Tibial artery (tissue), 4 donors: ENCODE measurements at places on chromosomes 5 and 9.

DNA sequence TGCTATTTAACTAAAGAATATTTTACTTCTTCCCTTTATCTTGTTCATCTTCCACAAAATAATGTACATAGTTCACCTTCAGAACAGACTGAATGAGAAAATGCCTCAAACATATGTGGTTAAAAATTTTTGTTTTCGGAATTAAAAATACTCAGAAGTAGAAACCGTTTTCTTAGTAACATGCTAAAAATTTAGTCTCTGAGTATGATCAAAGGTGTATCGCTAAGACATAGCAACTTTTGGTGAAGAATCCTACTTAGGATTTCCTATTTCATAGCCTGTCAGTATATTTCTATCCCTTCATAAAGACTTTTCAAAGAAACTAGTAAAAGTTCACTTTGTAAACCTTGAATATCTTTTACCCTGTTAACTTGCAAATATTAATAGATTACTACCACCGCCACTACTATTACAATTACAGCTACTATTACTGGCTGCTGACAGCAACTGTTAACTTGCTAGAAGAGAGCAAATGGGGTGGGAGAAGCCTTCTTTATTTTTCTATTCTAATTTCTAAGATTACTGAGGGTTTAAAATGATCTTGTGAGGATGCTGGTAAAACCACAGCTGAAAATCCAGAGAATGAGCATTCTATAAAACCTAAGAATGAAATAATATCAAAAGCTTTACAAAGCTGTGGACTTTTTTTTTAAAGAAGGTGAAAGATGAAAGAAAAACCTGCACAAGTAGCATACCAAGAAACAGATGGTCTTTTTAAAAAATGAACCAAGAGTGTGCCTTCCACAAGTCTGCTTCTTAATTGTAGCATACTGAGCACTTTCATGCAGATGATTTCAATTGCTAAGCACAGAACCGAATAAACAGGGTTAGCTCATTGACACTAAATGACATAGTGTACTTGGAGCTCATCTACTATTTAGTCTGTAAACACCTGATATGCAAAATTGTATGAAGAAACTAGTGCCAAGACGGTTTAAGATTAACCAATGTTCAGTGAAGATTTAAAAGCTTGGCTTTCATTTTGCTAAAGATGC is 246.3 kb upstream of the EFNA5 start:
- DNase-seq: no peak

DNA sequence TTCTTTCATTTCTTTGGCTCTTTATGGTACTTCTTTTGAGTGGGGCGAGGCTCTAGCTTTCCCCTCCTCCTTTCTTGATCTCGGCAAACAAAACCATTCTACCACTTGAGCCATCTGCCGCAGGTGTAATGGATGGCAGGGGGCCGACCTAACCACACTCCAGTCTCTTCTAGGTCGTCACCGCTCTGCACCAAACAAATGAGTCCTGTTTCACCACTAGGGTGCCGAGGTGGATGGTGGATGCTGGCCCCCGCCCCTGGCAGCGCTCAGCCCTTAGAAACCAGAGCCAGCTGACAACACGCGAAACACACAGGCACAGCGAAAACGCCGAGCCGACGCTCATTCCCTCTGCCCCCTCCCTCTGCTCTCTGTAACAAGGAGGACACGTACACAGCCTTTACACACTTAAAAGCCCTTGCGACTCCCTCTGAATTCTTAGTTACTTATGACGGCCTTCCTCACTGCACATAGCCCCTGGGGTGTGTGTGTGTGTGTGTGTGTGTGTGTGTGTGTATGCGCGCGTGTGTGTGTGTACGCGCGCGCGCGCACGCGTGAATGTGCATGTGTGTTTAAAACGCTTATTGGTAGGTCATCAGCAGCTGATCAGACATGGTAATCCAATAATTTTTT is 199.4 kb downstream of the MEF2C start:
- DNase-seq: no peak

DNA sequence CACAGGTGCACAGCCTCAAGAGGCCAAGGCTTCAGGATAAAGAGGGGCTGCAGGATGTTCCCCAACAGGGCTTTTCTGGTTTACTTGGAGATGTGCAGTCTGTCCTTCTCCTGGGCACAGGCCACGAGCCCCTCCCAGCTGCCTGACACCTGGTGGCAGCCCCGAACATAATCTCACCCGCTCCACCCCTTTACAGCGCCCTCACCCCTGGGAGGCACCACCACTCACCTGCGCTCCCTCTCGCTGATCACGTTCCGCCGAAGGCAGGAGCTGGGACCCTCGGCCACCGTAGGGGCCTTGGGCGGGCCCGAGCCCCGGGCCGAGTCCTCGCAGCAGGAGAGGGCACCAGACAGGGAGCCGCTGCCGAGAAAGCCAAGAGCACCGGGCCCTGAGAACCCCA is 514 bp downstream of the SOHLH1 start:
- DNase-seq: no peak

GRCh38 chr9:2889023-2889422 is 45.1 kb upstream of the PUM3 start:
- DNase-seq: no peak

DNA sequence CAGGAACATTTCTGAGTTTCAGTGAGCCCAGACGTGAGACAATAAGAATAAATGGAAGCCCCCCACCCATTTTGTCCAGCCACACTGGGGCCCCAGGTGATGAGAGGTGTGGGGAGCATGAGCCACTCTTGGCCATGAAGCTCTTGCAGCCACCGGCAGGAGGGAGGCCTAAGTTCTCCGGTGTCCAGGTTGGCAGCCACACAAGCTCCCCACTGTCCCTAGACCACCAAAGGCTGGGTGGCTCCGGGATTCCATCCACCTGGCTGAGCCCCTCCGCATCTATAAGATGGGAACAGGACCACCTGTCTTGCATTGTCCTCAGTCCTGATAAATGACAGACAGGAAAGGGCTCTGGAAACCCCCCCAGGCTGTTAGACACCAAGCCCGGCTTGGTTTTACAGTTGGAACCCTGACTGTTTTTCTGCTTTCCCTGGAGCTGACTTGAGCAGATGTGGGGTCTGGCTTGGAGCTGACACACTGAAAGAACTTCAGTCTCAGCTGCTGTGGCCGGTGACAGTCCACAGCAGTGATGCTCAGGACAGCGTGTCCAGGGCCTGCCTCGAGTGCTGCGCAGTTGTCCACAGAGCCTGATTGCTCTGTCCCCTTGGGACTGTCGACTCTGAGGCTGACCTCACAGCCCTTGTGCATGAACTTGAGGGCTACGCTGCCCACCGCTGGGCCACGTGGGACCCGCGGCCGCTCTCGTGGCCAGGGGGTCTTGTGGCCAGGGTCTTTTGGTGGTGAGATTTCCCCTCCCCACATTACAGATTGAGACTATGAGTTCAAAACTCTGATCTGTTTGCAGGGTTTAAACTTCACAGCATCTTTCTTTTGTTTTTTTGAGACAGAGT is 74.8 kb downstream of the PSMB7 start:
- DNase-seq: no peak

DNA sequence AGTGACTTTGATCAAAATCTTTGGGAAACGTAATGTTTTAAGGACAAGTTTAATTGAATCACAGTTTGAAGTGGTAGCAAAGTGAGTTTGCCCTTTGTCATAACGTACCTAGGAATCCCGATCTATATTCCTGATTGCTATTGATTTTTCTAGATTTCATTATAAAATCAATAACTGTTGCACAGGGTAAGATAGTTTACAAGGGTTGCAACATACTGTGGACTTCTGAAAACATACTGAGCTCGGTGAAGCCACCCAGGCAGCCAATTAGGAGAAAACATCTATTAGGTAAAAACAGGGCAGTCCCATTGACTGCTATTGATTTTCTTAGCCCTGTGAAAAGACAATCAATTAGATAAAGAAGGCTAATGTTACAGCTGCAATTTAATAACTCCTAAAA is 659.9 kb downstream of the ISL1 start:
- no peak for DNase-seq

- DNase-seq: peak; percentile 72
Measured at GRCh38 chr5:136047858-136048257, 19.1 kb downstream of the TGFBI start.

DNA sequence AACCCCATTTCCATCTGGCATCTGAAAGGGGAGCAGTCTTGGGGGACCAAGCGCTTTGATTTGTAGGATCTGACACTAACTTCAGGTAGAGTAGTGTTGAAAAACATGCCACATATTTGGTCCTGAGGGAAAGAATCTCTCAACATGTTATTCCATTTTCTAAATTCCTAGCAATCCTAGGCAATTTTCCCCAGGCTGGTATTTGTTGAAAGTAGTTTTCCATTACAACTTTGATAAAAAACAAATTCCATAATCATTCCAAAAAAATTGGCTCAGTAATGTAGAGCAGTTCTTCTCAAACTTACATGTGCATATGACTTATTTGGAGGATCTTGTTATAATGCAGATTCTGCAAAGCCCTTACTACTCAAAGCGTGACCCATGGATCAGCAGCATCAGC is 477.9 kb downstream of the ACTL7B start:
- DNase-seq: no peak

GRCh38 chr5:111385970-111386831 is 126.1 kb downstream of the STARD4 start:
- DNase-seq: no peak

GRCh38 chr9:134606951-134607731 is 34.5 kb upstream of the COL5A1 start:
- no peak for DNase-seq

DNA sequence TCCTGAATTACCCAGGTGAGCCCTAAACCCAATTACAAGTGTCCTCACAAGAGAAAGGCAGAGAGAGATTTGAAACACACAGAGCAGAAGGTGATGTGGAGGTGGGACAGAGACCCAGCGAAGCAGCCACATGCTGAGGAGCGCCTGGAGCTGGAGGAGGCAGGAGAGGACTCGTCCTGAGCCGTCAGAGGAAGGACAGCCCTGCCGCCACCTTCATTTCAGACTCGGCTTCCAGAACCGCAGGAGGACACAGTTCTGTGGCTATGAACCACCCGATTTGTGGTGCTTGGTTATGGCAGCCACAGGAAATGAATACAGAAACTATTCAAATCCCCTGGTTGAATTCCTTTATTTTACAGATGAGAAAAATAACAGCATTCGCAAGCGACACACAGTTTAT is 16.4 kb upstream of the FBP1 start:
- DNase-seq: no peak

DNA sequence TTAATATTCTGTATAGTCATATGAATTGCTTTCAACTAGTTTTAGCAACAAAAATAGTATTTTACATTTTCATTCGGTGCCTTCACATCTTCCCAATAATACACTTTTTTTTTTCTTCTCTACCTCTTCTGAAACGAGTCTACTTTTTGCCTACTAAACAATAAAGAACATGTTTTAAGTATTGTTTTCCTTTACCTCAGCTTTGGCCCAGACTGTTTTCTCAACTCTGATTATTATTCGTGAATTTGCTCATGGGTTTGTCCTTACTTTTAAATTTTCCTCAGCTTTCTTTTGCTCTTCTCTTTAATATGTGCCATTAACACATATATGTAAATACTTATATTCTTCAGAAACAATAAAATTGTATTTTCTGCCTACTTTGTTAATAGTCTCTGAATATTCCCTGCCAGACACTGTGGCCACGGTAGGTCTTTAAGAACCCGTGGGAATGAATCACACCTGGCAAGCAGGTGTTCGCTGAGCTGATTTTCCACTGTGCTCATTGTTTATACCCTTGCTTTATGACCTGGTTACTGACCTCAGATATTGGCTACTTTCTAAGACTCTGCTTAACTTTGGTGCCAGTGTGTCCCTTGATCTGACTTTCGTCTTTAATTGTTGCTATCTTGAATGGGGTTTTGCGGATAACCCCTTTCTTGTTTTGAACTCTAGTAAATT is 49.1 kb downstream of the FAM170A start:
- no peak for DNase-seq

- no peak for DNase-seq
Measured at GRCh38 chr5:120330558-120330957, 133.5 kb upstream of the PRR16 start.

- DNase-seq: no peak
Measured at GRCh38 chr9:73649552-73649951, 497.9 kb downstream of the ANXA1 start.

- DNase-seq: no peak
Measured at GRCh38 chr5:132017316-132017715, 5.9 kb upstream of the ACSL6 start.

GRCh38 chr5:145991044-145991575 is 54.7 kb downstream of the SH3RF2 start:
- no peak for DNase-seq

DNA sequence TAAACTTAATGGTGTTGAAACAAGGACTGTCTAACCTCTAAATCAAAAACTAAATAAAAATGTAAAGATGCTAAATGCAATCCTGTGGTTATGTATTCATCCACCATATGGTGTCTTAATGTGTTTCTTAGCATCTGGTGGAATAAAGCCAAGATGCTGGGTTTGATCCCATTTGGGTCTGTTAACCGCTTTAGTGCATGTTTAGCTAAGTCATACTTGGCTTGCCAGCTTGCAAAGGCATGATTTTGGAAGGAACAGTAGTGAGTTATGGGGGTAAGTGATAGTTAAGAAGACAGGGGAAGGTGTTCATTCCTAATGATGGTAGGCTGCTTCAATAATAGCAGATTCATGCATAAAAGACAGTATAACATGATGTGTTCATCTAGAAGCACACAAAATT is 139.0 kb upstream of the SLC27A6 start:
- DNase-seq: no peak

DNA sequence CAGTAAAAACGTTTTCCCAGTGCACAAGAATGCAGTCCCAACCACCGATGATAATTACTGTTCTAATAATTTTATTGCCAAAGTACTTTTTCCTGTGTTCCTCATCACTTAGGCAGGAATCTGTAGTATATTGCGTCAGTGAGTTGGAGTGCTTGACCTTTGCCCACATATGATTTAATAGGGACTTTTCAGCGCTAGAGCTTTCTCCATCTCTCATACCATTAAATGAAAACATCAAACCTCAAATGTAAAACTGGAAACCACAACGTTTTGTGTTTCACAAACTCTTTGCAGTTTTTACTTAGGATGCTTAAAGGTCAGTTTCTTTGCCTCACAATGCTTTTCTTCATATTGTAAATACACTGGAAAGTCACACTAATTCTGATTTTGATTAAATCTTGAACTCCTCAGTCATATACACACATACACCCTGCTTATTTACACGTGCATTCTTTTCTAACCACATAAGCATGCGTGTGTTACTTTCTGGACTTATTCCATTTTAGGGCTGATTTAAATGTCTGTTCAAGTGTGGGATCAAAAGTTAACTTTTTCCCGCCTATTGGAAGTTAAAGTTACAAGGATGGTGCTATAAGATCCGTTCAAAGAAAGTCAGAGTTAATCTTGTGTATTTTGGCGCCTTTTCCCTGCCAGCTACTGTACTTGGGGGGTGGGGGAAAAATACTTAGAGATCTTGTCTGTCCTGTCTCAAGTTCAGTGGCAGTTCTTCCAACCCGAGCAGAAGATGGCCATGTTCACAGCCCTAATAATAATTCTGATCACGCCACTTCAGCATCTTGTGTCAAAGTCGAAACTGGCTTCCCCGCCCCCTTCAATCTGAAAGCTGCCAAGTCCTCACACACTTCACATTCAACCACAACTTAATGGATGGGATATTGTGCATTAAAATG is 6.6 kb upstream of the NFIB start:
- DNase-seq: no peak

DNA sequence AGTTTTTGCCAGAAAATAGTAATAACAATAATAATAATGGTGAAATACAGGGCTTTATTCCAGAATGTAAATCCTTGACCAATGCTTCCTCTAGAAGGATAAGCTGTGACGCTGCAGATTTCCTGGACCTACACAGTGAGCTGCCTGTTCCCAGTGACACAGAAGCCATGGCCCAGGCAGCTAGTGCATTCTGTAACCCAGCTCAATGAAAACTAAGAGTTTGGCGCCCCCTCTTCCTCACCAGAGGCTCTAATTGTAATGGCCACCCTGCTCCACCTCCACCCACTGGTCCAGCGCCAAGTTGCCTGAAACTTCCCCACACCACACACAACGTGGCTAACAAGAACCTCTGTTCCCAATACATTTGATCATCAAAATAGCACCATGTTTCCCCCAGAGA is 248.1 kb downstream of the CETN3 start:
- DNase-seq: peak; percentile 68
